ENCODE measurements at places on chromosomes 2 and 18.

GRCh38 chr2:105581555-105581944 is 163.2 kb upstream of the NCK2 start:
- DNase-seq, result no peak

- no peak for DNase-seq
Observed at GRCh38 chr2:64092502-64092901, 51.7 kb downstream of the PELI1 start.

GRCh38 chr18:28581521-28582071 is 404.7 kb upstream of the CDH2 start:
- no peak for DNase-seq

DNA sequence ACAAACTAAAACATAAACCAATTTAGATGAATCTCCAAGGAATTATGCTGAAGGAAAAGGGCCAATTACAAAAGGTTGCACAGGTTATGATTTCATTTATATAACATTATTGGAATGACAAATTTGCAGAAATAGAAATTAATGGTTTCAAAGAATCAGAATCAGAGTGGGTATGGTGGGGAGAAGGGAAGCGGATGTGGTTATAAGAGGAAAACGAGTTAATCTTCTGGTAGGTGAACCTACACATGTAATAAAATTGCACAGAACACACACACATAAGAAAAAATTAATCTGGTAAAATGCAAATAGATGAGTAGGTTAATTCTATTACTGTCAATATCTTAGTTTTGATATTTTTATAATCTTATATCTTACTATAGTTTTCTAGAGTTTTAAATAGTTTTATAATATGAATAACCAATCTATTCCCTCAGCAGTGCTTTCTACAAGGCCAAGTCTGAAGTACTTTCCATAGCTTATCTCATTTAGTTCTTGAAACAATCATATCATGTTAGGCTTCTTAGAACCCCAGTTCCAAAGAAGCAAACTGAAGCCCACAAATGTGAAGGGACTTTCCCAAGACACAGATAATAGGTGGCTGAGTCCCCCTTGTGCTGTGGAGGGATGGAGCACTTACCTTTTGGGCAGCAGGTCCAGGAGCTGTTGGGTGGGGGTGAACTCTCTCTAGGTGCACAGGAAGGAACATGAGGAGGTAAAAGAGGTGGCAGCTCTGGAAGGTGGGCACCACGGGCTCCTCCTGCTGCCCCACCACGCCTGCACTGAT is 31.5 kb downstream of the ZNF519 start:
- no peak for DNase-seq

DNA sequence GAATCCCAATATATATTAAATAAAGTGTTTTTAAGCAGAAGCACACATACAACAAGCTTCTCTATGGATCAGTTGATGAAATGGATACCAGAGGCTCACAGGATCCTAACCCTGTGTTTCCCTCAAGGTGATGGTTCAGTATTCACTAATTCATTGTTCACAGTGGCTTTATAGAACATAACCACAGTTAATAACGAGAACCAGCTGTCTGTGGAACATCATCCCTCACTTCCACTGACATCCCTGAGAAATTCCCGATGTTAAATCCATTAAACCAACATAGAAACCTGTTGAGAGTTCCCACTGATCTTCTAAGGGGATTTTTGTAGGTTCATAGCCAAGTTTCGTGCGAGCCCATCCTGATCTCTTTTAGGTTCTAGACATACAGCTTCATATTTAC is 29.0 kb downstream of the CCDC195 start:
- no peak for DNase-seq

DNA sequence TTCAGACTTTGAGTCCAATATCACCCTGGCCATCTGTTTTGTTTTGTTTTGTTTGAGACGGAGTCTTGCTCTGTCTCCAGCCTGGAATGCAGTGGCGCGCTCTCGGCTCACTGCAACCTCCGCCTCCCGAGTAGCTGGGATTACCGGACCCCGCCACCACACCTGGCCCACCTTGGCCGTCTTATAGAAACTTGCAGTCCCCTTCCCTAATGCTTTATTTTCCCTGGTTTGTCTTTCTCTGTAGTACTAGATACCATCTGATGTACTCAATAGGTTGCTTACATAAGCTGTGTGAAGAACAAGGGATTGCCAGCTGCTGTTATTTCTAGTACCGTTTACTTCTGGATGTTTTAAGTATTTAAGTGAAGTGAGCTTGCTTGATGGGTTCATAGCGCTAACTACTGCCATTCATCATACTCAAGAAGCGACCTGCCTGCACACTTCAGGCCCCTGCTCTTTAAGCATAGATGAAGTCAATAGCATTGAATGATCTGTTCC is 1.2 kb downstream of the RPL31 start:
- no peak for DNase-seq

- no peak for DNase-seq
Observed at GRCh38 chr2:10234409-10235094, 68.2 kb upstream of the HPCAL1 start.

DNA sequence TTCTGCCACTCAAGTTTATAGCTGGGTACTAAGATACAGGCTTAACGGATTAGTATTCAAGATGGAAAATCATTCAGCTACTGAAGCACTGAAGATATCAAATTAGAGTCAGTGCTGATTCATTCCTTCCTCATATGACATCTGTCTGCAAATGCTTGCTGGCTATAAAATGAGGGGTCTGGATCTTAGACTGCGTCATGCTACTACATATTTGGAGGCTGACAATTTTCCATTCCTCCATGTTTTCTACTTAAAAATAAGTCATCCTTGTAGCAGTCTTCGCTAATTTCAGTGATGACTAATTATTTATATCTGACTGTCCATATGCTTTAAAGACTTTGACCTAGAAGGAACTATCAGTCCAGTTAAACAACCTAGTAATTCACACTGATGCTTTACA is 233.4 kb downstream of the RIT2 start:
- DNase-seq, result no peak

DNA sequence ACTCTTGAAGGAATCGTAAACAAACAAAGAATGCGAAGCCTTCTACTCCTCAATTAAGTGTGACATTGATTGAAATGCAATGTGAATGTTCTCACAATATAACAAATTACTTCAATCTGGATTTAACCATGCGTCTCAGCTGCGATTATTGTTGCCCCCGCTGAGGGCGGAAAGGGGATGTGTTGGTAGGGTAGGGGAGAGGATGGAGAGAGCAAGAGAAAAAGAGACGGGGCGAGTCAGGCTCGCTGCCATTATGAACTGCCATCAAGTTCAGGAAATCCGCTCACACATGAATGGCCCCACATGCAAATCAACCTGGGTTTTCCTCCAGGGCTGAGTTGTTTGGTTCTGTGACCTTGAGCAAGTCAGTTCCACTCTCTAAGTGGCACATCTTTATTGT is 129.8 kb downstream of the PXDN start:
- no peak for DNase-seq

DNA sequence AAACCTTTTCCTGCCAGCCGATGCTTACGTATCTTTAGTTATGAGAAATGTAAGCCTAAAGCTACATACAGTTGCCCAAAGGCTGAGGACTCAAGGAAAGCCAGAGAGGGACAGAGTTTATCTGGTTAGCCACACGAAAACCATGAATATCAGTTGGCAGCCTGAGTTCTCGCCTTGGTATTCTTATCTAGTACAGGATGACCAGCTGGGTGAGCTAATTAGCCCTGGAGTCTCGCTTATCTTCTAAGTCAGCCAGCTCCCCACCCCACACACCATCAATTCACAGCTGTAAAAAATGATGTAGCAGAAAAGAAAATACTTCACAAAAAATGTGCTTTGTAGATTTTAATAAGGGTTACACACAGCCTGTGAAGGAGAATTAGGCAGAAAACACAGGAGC is 617.5 kb upstream of the SOX11 start:
- DNase-seq, result no peak

- DNase-seq, result no peak
Observed at GRCh38 chr18:49241852-49242251, 218.6 kb downstream of the DYM start.

- DNase-seq, result no peak
Observed at GRCh38 chr2:97936199-97936598, 59.5 kb downstream of the TMEM131 start.
